ENCODE measurements at places on chromosomes 5 and 9.
A peak's percentile ranks its signal among the peaks of the same experiment; 100 is the strongest.

- no peak for DNase-seq
Measured at GRCh38 chr9:84141741-84142370, 161.3 kb downstream of the RMI1 start.

GRCh38 chr9:124760719-124761118, 10.4 kb downstream of the NR6A1 start:
- DNase-seq, result no peak

- no peak for DNase-seq
Measured at GRCh38 chr9:126919193-126919592, 4.6 kb downstream of the RALGPS1 start.

GRCh38 chr5:172801179-172801671, 30.2 kb upstream of the DUSP1 start:
- DNase-seq, result no peak

- DNase-seq, result no peak
Measured at GRCh38 chr5:64184832-64185231, 19.2 kb downstream of the RNF180 start.

DNA sequence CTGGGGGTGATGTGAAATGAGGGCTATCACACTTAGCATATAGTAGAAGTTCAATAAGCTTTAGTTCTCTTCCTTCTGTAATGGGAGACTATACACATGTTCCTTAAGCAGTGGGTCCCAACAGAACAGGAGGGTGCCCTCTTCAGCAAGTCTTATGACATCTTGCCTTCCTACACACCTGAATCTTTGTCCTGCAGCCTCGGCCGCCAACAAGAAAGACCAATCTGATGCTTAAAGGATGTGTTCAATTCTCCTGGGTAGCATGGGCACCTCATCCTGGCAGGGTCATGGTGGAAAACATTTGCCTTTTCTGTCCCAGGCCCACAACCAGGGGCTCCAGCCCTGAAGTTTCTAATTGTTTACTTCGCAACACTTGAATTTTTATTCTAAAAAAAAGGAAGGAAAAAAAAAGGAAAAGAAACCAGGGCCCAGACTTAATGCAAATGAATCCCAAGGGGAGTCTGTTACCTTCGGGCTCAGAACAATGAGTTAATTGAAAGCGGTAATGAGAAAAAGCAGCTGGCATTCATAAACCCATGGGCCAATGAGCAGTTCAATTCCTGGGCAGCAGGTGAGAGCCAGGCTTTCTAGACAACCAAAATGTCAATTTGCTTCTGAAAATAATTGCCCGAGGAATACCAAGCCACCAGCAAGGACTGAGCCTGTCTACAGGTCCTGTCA, 26.2 kb upstream of the SMAD5 start:
- DNase-seq, result no peak

DNA sequence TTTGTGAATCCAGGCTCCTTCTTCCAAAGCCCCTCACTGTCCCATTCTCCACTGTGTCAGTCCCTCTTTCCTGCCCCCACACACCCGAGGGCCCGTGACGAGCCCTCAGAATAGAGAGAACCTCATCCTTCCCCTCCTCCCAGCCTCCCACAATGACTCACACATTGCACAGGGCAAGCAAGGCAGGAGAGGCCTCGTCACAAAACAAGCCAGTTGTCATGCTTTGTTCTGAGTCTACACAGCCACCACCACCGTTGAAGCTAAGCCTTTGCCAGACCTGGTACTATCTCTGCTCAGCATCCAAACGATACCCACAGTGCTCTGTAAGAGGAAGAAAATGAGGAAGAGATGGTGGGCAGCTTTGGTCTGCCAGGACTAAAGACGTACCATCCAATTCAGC, 142.2 kb upstream of the ZNF366 start:
- no peak for DNase-seq

DNA sequence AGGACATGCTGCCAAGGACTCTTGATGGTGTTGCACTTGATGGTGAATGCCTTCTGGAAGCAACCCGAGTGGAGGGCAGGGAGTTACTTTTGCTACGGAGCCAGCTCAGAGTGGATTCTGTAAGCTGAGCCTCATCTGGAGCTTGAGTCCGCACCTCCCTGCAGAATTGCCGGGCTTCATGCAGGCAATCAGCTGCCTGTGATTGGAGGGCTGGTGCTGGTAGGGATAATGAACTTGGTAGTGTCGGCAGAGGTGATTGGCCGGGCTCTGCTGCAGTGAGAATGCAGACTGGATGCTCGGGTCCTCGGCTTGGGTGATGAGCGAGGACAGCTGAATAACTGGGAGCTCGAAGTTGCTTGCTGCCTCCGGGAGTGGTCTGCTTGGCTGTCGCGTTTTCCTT, 23.1 kb downstream of the SLC25A25 start:
- DNase-seq, result peak; percentile 97

- peak; percentile 63 for DNase-seq
Measured at GRCh38 chr9:128438343-128439109, 17.3 kb upstream of the ODF2 start.

GRCh38 chr5:117833691-117834090, 1154.7 kb downstream of the DTWD2 start:
- peak; percentile 3 for DNase-seq

GRCh38 chr5:54103871-54104270, 206.5 kb downstream of the ARL15 start:
- DNase-seq, result no peak

DNA sequence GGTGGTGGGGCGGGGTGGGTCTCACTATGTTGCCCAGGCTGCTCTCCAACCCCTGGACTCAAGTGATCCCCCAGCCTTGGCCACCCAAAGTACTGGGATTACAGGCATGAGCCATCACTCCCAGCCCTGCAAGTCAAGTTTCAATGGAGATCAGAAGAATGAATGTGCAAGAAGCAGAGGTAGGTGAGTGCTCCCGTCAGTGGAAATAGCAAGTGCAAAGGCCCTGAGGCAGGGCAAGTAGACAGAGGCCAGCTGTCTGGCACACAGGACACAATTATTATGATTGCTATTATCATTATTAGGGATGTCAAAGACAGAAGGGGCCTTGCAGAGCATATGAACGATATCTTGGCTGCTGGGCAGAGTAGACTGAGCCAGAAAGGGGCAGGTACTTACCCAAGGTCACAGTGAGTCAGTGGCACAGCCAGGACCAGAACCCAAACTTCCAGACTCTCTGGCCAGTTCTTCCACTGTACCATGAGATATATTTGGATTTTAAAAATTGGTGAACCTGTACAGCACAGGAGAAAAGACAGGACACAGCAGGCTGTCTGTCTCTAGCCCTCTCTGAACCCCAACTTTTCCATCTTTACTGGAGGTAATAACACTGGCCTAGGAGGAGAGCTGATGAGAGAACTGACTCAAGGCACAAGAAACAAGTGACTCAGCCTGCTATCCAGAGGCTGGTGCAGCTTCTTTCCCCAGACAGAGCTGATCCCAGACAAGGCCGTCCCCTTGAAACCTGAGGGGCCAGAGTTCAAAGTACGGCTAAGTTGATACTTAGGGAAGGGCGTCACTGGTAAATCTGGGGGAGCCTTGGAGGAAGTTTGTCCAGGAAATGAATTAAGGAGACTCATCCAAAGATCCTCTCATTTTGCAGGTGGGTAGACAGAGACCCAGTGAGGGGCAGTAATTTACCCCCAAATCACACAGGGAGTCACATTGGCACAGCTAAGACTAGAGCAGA, 1.4 kb downstream of the HDHD3 start:
- no peak for DNase-seq

All from brain (organoid and tissue), 16 donors.